CD4-positive, alpha-beta T cell treated with Interleukin-6 for 4 hours (primary cell): ENCODE measurements at places on chromosomes 4 and X.

GRCh38 chrX:11364835-11365234 lies 71.6 kb downstream of the AMELX start:
- DNase-seq = no peak

GRCh38 chr4:15469402-15470127 lies at the start of gene CC2D2A:
Gene CC2D2A (plus strand): TSS chr4:15469882. CDS start chr4:15475933, 6,051 bp downstream.
- DNase-seq = no peak

DNA sequence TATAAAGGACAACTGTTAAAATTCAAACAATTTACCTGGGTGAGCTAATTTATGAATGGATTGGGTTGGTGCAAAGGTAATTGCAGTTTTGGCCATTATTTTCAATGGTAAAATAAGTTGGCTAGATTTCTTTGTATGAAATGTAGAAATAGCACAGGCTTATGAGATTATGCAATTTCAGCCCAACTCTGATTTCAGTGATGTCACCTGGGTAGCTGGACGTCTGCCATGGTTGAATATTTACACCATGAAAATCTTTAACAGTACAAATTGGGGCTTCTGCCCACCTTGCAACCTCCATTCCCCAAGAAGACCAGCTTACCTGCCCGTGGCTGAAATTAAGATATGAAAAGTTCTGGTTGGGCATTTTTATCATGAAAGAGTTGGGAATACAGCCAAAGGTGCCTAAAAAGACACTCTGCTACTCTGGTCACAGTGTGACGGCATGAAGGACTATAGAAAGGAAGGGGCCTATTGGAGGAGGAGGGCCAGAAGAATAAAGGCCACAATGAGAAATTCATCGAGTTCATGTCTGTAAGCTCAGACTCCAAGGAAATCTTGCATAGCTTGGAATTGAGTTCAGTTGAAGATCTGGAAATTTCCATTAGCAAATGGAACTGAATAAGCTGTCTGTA lies 29.7 kb downstream of the EGF start:
- no peak for DNase-seq

GRCh38 chrX:13110433-13111324 lies 66.3 kb upstream of the FAM9C start:
- DNase-seq = no peak

GRCh38 chrX:21972721-21973120 lies 32.2 kb downstream of the SMS start:
- peak; percentile 65 for DNase-seq
